Kidney tubule cell (primary cell): ENCODE measurements at places on chromosomes 4 and X.

- DNase-seq: peak; percentile 2
Observed at GRCh38 chr4:10877076-10877475, 192.5 kb upstream of the CLNK start.

DNA sequence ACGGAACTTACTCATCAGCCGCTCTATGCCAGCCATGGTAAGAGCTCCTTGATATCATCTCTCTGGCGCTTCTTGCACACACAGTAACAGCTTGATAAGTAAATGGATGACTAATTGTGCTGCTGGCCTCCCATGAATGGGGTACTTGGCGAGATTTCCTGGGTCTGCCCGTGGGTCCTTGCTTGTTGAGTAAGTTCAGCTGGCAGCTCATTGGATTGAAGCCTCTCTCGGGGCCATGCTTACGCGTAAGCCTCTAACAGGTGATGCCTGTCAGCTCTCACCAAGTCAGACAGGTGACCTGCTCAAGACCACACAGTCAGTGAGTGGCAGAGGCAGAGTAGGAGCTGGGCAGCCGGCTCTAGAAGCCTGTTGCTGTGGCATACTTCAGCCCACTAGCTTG is 7.7 kb downstream of the NSG1 start:
- peak; percentile 21 for DNase-seq

DNA sequence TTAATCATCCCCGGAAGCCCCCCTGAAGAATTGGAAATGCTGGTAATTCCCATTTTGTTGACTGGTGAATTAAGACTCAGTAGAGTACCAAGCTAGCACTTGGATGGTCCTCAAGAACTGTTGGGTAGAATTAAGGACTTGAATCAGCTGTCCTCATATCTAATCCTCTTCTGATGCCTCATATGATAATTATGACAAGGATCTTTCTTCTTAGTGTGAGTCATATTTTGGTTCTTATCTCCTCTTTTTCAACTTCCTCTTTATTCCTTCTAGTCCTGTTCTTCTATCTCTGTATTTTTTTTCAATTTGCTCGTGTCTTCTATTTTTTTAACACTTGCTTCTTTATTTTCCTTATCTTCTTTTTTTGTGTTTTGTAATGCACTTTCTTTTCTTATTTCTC is 206.3 kb upstream of the ANXA3 start:
- DNase-seq: no peak

GRCh38 chr4:79043138-79043537 is 103.9 kb upstream of the PAQR3 start:
- DNase-seq: no peak

GRCh38 chr4:84001876-84002569 is 466.1 kb downstream of the GPAT3 start:
- no peak for DNase-seq
